ENCODE measurements at places on chromosomes 1 and 21.

DNA sequence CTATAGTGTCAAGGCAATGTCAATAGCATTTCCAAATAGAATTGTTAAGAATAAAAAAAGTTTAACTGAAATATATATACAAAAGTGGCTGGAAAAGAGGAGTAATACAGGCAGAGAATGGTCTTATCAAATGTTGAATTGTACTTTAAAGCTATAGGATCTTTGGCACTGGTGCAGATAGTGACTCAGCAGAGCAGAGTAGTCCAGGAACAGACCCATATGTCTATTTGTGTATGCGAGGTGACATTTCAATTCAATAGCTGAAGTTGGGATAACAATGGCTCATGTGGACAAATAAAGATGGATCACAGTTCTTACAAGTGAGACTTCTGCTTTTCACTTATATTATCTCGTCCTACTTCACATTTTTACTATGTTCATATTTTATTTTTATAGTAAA lies 543.0 kb upstream of the B3GALT2 start:
- no peak for DNase-seq

DNA sequence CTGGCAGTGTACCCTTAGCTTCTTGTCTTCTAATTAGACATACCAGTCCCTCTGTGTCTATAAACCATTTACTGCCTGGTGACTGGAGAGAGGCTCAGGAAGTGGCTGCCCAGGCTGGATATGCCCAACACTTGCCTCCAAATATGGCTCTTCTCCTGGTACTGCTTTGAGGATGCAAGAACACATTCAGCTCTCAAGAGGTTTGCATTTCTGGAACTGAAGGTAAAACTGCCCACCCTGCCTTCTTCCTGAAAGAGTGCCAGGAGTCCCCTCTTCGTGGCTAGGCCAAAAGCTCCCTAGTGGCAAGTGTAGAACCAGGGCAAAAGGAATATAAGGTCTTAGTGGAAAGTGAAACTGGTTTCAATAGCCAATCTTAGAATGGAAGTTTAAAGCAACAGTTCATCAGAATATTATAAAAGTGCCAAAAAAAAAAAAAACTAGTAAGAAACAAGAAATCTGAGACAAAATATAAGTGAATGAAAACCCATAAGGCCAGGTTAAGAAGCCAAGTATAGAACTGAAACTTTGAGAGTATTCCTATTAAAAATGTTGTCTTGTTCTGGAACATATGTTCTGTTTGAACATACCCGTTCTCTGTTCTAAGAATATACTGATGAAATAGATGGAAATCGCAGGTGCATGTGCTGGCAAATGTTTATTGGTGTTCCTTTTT lies 77.2 kb upstream of the CTTNBP2NL start:
- DNase-seq: no peak

- no peak for DNase-seq
Measured at GRCh38 chr1:192633533-192634253, 2.3 kb upstream of the RGS13 start.

GRCh38 chr1:188825471-188825870 lies 1652.2 kb downstream of the BRINP3 start:
- no peak for DNase-seq

GRCh38 chr1:216690603-216691002 lies 32.6 kb downstream of the ESRRG start:
- no peak for DNase-seq

DNA sequence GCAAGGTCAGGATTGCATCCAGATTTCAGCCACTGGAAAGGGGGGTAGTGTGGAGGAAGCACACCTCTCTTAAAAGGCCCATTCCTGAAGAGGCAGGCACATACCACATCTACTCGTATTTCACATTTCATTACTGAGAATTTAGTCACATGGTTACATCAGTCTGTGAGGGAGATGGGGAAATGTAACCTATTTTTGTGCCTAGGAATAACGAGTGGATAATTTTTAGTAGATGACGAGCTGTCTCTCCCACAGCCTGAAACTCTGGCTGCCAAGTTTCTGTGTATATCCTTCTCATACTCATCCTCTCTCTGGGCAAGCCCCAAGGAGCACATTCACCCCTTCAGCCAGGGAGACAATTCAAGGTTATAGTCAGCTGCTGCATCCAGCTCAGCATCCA lies 10.3 kb upstream of the C21orf91 start:
- DNase-seq: no peak

GRCh38 chr1:7111853-7112252 lies 326.6 kb downstream of the CAMTA1 start:
- no peak for DNase-seq

- DNase-seq: peak; percentile 80
Measured at GRCh38 chr1:115089420-115090185, at the start of gene TSPAN2. TSS of gene TSPAN2 (minus strand) at chr1:115089503. CDS start at chr1:115089432, 71 bp downstream.

GRCh38 chr1:200046115-200046514 lies 18.6 kb downstream of the NR5A2 start:
- no peak for DNase-seq

GRCh38 chr1:7247791-7248548 lies 462.7 kb downstream of the CAMTA1 start:
- DNase-seq: no peak

GRCh38 chr21:45867041-45867666 lies 114.4 kb upstream of the COL6A1 start:
- DNase-seq: no peak

GRCh38 chr1:59675936-59676335 lies 138.8 kb upstream of the HOOK1 start:
- no peak for DNase-seq

DNA sequence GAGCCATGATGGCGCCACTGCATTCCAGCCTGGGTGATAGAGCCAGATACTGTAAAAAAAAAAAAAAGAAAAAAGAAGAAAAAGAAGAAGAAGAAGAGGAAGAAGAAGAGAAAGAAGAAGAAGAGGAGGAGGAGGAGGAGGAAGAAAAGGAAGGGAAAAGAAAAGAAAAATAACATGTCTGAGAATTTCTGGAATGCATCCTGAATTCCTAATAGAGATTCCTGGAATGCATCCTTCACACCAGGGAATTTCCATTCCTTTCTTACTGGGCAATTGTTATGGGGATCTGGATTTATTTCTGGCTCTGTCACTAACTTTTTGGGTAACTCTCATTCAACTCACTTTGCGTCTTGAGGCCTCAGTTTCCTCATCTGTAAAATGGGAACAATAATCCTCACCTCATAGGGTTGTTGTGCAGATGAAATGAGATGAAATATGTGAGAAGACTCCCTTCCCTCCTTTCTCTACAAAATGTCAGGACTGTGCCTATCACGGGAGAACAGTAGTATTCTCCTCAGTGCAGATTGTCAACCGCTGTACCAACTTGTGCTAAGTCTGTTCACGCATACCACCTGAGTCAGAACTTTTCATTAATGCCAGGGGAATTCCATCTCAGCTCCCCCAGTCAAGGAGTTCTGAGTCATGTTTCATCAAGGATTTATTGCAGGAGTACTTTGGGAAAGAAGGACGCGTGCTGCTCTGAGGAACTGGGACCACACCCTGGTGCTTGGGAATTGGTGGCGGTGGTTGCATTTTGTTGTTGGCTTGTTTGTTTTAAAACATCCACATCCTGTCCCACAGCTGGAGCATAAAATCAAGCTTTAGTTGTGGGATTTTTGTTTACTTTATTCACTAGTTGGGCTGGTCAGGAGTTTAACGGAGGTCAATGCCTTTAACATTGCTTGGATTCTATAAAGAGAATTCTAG lies 42.4 kb upstream of the ROR1 start:
- no peak for DNase-seq

DNA sequence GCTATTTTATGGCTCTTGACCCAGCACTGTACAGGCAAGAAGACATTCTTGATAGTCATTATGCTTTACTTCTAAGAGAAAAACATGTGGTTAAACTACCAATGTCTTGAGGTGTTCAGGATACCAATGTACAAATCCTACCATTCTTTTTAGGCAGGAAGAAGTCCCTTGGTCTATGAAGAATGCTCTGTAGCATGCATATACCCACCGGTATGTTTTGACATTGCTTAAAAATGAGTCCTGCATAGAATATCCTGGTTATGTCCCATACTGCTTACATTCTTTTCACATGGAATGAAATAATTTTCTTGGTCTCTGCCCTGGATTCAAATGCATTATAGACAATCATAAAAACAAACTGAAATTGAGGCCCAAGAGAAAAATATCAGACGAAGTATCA lies 4.8 kb downstream of the KRTAP27-1 start:
- no peak for DNase-seq

All from activated CD8-positive, alpha-beta memory T cell treated with anti-CD3 and anti-CD28 coated beads for 24 hours (primary cell).